ENCODE measurements at places on chromosomes 1 and 21. TPM values are rescaled to one million over a fixed set of nuclear protein-coding genes. Genes with fewer than 3 reads are reported as not detected.

The IFI44L gene
- total RNA-seq, result 15.5 TPM

DNA sequence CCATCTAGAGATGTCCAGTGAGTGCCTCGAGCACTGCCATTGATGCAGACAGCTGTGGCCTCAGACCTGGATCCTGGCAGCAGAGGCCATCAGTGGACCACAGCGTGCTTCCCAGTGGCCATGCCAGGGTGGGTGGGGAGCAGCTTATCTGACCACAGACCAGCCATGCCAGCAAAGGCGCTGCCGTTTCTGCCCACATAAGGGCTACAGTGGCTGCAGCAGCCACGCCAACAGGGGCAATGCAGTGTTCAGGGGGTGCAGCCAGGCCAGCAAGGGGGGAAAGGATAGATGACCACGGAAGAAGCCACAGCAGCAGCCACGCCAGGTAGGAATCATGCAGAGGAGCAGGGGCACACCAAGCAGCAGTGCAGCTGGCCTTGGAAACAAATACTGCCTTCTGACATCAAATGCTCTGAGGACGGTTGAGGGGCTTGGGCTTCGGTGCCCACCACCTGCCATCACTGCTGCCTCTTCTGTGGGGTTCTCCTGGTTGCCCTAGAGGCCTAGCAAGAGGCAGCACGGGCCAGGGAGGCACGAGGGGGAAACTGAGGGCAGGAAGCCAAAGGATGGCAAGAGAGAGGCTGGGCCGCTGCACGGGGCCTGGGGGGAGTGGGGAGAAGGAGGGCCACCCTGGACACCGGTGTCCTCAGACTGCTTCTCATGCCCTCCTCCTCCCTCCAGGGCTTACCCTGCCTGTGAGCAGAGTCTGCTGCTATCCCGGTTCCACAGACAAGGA is 94.7 kb upstream of the RUNX3 start:
- no peak for DNase-seq

The ANGPTL3 gene
- not detected for total RNA-seq

- DNase-seq, result no peak
Observed at GRCh38 chr21:37742115-37742514, 174.1 kb downstream of the KCNJ6 start.
